ENCODE measurements at places on chromosomes 12 and 14.
A peak's percentile ranks its signal among the peaks of the same experiment; 100 is the strongest.

DNA sequence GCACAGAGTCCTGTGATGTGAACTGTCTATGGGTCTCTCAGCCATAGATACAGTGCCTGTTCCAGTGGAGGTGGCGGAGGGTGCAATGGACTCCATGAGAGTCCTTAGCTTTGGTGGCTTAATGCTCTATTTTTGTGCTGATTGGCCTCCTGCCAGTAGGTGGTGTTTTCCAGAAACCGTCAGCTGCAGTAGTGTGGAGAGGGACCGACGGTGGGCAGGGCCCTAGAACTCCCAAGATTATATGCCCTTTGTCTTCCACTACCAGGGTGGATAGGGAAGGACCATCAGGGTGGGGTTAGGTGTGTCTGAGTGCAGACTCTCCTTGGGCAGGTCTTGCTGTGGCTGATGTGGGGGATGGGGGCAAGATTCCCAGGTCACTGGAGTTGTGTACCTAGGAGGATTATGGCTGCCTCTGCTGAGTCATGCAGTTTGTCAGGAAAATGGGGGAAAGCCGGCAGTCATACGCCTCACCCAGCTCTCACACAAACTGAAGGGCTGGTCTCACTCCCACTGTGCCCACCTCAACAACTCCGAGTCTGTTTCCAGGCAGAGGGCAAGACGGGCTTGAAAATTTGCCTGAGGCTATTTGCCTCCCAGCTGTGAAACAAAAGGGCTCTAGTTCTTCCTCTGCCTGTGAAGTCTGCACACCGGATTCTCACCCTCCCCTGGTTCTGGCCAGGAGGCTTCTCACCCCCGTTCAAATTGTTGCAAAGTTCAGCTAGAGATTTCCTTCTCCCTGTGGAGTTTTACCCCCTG lies 24.9 kb upstream of the ZDHHC17 start:
- no peak for DNase-seq

DNA sequence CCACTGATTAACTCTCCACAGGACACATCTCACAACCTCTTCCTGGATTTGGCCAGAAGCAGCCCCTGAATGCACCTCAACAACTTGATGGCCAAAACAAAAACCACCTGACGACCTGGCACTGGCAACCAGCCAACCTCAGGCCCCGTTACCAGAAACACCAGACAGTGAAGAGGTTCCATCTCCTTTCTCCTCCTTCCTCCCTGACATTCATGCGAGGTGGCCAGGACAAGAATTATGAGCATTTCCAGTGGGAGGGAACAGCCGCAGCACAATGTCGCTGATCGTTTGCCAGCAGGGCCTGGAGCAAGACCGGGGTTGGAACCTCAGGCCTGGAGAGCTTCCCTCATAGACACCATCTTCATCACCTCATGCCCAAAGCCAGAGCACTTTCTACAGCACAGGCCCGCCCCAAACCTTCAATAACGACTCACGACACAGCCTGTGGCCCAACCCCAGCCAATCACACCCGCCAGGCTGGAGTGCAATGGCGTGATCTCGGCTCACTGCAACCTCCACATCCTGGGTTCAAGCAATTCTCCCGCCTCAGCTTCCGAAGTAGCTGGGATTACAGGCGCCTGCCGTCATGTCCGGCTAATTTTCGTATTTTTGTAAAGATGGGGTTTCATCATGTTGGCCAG lies 48.7 kb downstream of the CCDC88C start:
- no peak for DNase-seq

DNA sequence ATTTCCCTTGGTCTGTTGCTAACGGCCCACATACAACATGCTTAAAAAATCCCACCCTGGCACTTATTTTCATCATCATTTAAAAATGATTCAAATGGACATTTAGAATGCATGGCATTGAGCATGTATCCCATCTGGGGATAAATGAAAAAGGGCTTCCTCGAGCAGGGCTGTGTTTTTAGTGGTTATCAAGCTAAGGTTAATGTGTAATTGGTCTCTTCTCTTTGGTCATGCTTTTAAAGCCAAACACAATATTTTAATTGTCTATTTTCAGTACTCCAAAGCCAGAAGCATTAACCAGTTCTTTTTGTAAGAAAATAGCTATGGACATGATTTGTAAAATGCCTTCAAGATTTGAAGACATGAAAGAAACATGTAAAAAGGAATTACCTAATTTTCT lies 1.9 kb upstream of the TRHDE start:
- DNase-seq = no peak

DNA sequence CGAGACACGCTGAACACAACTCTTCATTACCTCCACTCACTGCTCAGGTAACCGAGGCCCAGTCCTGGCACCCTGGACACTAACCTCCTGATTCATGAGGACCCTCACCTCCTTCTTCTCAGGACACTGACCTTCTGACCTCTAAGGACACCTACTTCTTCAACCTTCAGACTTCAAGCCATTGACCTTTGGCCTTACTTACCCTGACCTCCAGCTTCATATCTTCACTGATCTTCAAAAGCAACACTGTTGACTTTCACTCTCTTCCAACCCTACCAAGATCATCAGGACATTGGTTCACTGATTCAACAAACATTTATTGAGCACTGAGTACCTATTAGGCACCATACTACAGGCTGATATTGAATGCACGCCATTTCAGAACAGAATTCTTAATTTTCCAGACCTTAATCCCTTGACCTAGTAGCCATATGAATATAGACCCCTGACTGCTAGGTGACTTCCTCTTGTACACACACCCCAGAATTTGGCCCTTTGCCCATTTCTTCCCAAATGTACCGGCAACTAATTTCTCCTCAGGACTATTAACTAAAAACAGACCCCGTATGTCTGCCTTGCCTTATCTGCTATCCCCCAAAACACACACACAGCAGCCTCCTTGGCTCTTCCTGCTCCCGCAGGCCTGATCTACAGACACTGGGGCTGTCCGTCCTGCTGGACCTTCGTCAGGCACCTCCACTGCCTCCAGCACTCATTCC lies 5.8 kb downstream of the ARHGEF40 start:
- no peak for DNase-seq

- DNase-seq = no peak
Observed at GRCh38 chr14:55188686-55189295, 2.6 kb downstream of the DLGAP5 start.

- no peak for DNase-seq
Observed at GRCh38 chr12:57631566-57632072, 1.4 kb downstream of the B4GALNT1 start.

GRCh38 chr12:107917912-107918800 lies 143.7 kb downstream of the ASCL4 start:
- DNase-seq = no peak

DNA sequence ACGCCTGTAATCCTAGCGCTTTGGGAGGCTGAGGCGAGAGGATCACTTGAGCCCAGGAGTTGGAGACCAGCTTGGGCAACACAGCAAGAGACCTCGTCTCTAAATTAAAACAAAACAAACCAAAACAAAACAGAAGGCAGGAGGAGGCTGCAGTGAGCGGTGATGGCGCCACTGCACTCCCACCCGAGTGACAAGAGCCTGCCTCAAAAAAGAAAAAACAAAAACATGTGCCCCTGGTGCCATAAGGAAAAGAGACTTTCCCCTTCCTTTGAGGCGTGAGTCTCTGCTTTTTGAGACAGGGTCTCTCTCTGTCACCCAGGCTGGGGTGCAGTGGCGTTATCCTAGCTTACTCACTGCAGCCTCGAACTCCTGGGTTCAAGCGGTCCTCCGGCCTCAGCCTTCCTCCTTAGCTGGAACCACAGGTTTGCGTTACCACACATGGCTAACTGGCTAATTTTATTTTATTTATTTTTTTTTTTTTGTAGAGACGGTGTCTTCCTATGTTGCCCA lies 9.0 kb upstream of the EAPP start:
- DNase-seq = no peak

- DNase-seq = no peak
Observed at GRCh38 chr12:119341988-119342387, 7.5 kb downstream of the CCDC60 start.

GRCh38 chr12:48973941-48974673 lies 2.6 kb upstream of the WNT10B start:
- DNase-seq = peak; percentile 35

DNA sequence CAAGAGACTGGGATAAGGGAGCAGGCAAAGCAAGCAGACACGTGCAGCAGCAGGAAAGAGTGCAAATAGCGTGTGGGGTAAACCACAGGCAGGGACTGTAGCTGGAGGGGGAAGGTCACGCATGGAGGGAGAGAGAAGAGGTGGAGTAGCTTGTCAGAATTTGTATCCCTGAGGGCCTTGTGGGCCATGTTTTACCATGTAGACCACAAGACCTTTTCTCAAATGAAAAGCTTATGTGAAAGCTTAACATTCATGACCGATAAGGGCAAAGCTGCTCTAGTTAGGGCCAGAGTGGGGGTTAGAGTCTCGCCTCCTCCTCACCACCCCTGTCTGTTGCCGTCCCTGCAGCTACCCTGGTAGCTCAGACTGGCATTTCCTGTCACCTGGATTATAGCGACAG lies 152.9 kb upstream of the E2F7 start:
- no peak for DNase-seq

DNA sequence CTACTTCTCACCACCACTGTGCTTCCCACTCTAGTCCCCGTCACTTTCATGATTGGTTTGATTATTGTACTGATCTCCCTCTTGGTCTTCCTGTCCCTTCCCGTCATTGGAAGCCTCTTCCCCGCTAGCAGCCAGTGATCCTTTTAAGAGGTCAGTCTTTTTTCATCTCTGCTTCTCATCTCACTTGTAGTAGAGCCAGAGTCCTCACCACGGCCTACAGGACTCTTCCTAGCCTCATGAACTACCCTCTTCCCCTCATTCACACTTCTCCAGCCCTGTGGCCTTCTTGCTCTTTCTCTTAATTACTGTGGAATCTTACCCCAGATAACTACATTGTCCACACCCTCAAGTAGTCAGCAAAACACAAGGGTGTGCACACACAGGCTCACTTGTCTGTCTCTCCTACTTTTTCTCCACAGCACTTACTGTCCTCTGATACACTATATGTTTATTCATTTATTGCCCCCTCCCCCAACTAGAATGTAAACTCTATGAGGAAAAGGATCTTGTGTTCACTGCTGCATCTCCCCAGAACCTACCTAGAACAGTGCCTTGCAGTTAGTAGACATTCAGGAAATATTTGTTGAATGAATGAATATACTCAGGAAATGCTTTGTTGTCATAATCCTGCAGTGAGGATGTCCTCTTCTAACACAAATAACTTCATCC lies 66.3 kb downstream of the CKB start:
- no peak for DNase-seq

DNA sequence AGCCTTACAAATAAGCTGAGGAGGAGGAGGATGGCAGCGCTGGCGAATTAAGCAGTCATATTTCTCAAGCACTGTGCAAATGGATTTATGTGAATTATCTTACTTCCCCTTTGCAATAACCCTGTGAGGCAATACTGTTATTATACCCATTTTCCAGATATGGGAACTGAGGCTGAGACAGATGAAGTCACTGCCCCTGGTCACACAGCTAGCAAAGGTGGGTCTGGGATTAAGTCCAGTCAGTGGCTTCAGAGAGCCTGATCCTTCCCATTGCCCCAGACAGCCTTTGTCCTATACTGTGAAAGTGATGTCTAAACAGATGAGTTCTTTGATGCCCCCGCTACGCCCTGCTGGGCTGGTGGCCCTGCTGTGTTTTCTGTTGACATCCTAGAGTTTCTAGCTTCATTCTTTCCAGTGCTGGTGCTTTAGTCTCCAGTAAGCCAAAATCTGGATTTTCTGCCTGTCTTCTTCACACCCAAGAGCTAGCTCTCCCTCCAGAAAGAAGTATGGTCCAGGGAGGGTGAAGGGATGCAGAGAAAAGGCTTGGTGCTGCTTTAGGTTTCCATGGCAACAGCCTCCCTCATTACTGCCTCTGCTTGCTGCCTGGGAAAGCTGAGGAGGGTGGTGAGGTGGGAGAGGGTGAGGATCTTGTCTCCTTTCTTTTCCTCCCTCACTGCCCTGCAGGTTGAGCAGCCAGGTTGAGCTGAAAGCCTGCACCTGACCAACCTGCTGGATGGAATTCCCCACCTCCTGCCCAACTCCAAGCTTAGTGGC lies 30.7 kb downstream of the TMEM63C start:
- DNase-seq = no peak

DNA sequence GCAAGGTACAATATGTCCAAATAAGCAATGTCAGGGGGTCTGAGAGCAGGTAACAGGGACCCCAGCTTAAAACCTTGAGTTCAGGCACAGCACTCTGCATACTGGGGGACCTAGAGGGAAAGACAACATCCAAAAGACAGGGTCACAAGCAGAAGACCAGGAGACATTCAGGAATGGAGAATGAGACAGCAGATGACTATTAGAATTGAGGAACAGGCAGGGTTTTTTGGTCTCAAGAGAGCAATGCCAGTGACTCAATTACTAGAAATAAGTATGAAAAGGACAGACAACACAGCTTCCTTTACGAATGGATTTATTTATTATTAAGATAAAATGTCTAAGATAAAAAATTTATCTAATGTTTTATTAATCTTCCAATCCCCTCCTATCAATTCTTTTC lies 223.0 kb downstream of the PTPRO start:
- DNase-seq = no peak

GRCh38 chr14:68393259-68393658 lies 399.6 kb downstream of the ZFP36L1 start:
- no peak for DNase-seq

GRCh38 chr12:27333403-27334009 lies 870 bp downstream of the BMAL2 start:
- DNase-seq = peak; percentile 56

- no peak for DNase-seq
Observed at GRCh38 chr14:22097586-22098292, 424.1 kb upstream of the OR4E1 start.

DNA sequence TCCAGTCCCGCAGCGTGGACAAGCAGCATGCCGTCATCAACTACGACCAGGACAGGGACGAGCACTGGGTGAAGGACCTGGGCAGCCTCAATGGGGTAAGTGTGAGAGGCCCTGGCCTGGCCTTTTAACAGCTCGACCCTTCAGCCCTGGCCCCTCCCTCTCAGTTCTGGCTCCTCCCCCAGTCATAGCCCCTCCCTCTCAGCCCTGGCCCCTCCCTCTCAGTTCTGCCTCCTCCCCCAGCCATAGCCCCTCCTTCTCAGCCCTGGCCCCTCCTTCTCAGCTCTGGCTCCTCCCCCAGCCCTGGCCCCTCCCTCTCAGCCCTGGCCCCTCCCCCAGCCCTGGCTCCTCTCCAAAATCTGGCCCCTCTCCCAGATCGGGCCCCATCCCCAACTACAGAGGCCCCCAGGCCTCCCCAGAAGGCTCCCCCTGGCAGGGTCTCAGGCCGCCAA lies 11.2 kb downstream of the CEP170B start:
- DNase-seq = peak; percentile 33
